ENCODE measurements at places on chromosomes 2 and 18. TPM values are rescaled to one million over a fixed set of nuclear protein-coding genes. Genes with fewer than 3 reads are reported as not detected.

DNA sequence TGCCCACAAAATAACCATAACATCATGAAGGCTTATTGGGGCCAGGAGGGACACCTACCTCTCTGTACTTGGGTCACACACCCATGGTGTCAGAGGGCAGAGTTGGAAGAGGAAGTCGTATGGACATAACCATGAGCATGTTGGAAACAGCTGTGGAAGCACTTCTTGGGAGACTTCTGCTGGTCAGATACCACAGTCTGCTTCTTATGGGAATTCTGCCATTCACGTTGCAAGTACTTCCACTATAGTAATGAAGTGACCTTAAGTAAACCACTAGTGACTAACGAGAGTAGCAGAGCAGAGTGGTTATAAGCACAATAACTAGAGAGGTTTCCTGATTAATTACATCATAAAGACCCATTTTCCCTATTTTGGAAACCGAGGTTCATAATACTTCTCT lies 61.1 kb upstream of the TFPI start:
- DNase-seq, result no peak

- no peak for DNase-seq
Observed at GRCh38 chr2:237208373-237209260, 122.9 kb downstream of the COPS8 start.

DNA sequence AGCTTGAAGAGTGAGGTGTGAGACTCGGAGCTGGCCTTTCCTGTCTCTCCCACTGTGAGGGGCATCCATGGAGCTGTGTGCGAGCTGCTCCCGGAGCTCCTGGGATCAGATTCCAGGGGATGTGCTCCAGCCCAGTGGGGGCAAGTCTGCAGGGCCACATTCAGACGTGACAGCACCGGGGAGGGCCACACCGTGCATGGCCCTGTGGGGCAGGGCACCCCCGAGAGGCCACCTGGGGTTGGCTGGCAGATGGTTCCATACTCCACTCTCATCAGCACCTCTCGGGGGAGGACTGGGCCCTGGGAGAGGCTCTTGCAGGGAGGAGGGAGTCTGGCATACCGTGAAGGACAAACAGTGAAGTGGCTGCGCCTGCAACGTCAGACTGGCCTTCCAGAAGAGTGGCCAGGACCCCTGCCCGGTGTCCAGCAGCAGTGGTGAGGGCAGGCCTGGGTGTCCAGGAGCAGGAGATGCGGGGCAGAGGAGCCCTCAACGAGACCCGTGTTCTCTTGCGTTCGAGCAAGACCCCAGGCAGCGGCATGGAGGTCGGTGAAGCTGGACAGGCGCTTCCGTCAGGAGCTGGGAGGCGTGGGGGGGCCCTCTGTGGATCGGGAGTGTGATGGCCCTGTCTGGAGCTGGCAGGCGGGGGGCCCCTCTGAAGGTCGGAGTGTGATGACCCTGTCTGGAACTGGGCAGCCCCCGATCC lies 84.3 kb downstream of the ASB1 start:
- DNase-seq, result no peak

- DNase-seq, result no peak
Observed at GRCh38 chr2:42376758-42377157, 15.7 kb upstream of the COX7A2L start.

DNA sequence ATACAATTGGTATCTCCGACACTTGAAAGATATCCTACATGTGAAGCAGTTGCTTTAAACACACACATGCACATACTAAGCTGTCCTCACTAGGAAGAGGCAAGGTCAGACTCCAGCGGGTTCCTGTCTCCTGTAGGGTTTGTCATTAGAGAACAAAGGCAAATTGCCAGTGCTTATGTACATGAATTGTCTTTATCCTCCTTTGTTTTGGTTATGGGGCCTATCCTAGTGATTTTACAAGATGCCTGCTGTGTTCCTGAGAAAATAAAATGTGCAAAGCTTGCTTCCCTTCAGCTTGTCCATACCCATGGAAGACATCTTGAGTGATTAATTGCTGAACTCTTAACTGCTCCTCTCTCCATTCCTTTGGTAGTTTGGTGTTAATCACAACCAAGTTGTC lies 86.7 kb upstream of the SLC39A10 start:
- no peak for DNase-seq

DNA sequence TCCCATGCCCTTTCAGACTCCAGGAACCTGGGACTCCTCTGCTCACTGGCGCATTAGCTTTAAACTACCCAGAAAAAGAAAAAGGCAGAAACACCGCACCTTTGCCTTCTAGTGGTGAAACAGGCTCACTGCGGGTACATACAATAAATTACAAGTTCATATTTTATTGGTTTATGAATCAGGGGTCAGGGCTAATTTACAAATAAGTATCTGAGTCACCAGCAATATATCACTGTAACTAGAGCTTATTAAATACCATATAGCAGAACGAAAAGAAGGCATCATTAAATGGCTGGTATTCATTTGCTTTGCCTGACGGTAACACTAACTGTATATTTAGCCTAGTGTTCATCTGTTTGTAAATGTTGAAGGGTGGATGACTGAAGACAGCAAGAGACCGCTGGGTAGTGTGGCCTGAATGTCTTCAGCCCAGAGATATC lies 26.9 kb upstream of the DTNB start:
- DNase-seq, result peak; percentile 38

DNA sequence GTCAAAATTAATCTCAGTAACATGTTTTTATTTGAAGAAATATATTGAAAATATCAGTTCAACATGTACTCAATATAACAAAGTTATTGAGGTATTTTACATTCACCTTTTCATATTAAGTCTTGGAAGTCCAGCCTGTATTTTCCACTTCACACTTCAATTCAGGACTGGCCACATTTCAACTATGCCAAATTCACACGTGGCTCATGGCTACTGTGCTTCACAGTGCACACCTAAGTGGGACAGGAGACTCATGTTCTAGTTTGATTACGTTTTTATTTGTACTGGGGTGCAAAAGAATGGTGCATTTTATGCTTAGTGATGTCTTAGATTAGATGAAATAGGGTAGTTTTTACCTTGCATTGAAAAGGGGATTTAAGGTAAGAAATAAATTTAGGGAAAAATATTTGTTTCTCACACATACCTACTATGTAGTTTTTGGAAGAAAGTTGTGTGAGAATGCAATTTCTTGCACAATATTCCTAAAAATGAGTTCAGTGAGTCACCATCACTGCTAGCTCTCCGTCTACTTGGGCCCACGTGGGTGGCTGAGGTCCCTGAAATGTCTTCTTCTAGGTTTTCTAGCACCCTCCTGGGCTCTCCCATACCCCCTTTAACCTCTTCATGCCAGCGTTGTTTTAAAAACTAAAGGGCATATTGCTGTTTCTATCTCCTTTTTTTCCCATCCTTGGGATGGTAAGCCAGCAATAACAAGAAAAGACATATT lies 87.0 kb downstream of the ST6GAL2 start:
- no peak for DNase-seq

GRCh38 chr2:201366146-201366545 lies 9.0 kb upstream of the FLACC1 start:
- DNase-seq, result no peak

The G6PC2 gene
- total RNA-seq, result not detected

The C2orf81 gene
- 1.2 TPM for total RNA-seq

All from NCI-H460 (cell line).